ENCODE measurements at places on chromosomes 12 and 14.

DNA sequence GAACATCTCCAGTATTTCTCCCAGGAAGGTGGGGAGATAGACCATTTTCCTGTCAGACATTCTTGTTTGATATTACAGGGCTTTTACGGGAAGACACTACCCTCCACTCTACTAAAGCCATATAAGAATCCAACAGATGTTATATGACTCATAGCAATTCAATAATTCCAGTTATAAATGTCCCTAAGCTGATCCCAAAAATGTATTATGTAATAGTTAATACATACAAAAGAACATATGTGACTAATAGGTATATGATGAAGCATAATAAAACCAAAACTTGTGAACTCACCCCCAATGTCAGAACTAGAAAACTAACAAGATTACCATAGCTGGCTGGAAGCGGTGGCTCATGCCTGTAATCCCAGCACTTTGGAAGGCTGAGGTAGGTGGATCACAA is 84.2 kb downstream of the EFCAB11 start:
- no peak for DNase-seq

- DNase-seq, result no peak
These were observed 154.4 kb downstream of the CALM1 start for GRCh38 chr14:90551070-90551704.

- DNase-seq, result no peak
These were observed 663.4 kb downstream of the SLC16A7 start for GRCh38 chr12:60259225-60259624.

- DNase-seq, result no peak
These were observed 140.5 kb downstream of the SLC16A7 start for GRCh38 chr12:59736359-59736758.
